Amniotic stem cell (primary cell): ENCODE measurements at places on chromosomes 6 and 20.

DNA sequence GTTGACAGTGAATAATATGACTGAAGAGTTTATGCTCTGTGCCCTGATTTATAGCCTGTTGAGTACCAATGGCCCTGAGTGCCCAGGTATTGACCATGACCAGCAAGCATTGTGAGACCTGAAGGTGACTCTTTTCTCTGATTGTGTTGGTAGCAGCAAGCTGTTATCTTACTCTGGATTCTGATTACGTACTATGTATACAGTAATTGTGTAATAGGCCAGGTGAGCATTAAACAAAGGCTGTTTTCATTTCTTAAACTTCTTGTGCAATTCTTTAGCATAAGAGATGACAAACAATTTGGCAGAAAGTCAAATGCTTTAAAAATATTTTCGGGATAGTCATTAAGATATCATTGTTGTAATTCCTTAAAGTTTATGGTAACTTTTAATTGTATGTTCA, 111.7 kb upstream of the PTPRK start:
- DNase-seq, result no peak

DNA sequence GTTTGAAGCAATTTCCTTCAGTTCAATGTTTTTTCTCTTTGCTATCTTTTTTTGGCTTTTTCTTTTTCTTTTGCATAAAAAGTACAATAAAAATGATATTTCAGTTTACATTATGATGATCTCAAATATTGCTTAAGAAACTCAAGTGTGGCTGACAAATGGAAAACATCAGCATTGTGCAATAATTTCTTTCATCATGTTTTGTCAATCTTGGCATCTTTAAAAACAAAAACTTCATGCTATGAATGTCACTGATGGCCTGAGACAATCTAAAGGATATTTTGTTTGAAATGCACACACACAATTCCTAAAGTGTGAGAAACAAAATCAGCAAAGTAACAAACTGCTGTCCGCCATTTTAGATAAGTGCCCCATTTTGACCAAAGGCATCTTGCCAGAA, 13.9 kb upstream of the MTCL3 start:
- DNase-seq, result no peak

- no peak for DNase-seq
Observed at GRCh38 chr6:163844761-163845160, 430.2 kb downstream of the QKI start.

DNA sequence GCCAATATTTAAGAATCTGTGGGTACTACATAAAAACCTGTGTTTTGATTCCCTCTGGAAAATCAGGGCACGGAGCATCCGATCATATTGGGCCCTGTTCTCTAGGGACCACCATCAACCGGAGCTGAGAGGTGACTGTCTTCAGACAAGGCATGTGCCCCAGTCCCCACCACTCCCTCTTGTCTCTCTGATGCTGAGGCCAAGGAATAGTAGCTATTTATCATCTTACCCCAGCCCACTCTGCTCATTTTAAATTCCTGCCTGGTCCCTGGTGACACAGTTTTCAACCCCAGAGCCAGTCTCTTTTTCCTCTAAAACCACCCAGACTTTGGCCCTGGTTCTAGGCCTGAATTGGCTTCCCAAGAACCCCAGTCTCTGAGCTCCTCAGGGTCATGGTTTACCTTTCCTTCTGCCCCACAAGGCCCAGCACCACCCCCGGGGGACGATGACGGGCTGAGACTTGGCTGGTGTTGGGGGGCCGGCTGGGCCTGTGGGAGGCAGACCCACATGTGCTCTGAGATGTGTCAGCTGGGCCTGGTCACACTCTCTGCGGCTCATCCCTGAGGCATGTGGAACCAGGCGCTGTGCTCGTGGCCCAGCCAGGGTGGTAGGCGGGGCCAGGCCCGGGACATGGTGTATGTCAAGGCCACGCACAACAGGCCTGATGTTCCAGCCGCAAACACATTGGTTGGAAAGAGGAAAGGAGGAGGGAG, 114.4 kb downstream of the CEBPB start:
- peak; percentile 60 for DNase-seq

DNA sequence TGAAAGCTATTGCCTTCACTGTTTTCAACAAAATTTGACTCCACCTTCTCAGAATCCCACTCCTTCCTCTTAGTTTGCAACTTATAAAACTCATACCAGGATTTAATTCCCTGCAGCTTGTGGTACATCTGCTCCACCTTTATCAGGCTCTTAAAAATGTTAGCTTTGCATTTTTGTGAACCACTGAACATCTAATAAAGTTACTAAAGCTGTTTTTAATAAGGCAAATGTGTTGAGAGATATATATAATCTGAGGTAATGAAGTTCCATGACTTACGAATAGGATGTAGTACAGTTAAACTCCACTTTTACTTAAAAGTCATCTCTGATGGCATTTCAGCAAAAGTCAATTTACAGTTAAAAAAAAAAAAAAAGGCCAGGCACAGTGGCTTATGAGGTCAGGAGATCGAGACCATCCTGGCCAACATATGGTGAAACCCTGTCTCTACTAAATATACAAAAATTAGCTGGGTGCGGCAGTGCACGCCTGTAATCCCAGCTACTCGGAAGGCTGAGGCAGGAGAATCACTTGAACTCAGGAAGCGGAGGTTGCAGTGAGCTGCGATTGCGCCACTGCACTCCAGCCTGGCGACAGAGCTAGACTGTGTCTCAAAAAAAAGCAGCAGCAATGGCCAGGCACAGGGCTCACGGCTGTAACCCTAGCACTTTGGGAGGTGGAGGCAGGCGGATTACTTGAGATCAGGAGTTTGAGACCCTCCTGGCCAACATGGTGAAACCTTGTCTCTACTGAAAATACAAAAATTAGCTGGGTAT, 106.2 kb downstream of the KIF13A start:
- DNase-seq, result no peak

DNA sequence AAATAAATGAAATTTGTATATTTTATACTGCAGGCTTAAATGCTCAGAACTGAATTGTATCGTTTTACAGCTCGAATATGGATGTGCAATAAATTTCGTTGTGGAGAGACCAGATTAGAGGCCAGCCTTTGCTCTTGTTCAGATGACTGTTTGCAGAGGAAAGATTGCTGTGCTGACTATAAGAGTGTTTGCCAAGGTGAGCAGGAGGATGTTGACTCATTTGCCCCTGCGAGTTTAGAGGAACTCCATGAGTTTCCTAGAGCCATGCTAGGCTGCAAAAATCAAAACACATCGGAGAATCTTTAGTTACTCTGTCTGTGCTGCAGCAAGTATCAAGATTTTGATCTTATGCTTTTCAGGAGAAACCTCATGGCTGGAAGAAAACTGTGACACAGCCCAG, 15.4 kb downstream of the ENPP3 start:
- DNase-seq, result no peak

GRCh38 chr6:7546896-7547295, 5.4 kb downstream of the DSP start:
- DNase-seq, result no peak

DNA sequence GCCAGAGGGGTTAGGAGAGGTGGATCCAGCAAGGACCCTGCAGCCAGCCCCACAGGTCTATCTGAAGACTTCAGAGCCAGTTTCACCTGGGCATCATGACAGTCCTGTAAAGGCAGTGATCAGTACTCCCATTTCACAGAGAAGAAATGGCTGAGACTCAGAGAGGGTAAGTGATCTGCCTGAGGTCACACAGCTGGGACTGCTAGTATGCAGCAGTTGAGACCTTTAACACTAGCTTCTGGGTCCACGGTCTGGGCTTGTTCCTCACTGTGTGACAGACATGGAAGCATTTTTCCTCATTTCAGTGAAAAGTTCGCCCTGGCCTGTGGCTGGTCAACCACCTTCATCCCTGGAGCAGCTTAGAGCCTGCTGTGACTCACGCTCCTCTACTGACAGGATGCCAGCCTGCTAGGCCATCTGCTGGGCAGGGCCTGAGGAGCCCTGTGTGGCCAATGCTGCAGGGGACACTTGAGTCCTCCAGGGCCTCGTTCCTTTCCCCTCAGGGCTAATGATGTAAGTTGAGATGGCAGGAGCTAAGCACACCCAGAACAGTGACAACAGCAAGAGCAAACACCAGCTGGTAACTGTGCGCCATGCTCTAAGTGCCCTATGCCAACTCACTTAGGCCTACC, 192.0 kb downstream of the LRFN2 start:
- DNase-seq, result no peak

DNA sequence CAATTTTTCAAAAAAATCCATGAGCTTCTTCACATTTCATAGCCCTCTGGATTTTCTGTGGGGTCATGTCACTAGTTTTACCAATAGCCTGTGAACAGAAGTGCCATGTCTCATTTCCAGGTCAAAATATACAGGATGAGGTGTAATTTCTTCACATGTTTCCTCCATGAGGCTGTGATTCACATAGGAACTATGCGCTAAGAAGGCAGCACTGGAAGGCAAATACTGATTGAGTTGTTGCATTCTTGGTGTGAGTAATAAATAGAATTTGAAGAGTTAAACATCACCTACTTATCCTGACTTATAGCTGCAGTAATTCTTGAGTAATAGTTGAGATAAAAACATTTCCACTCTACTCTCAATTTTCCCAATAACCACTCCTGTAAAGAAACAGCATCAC, 442.3 kb downstream of the HAO1 start:
- DNase-seq, result no peak

DNA sequence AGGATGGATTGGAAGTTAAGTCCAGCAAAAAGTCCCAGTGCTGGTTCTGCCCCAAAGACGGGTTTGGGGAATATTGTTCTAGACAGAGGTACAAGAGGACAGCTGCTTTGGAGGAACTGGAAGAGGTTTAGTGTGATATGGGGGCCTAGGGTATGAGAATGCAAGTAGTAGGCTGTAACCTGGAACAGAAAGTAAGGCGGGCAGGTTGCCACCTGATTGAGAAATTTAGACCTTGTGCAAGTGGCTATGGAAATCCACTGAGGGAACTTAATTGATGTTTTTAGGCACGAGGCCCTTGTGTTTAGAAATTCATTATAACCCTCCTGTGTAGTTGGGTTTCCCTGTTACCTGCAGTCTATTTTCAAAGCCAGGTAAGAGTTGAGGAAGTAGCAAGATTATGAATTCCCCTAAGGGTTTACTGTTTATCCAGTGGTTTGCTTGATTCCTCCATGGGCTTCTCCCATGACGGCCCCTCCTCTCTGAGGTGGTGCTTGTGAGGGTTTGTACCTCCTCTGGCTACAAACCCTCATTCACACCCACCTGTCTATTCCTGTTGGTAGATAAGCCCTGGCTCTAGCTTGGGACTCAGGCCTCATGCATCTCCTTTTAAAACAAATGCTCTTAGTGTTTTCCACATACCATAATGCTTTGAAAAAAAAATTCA, 42.0 kb upstream of the BCAS1 start:
- DNase-seq, result no peak

GRCh38 chr20:38169636-38170193, 4.6 kb upstream of the TGM2 start:
- DNase-seq, result no peak

DNA sequence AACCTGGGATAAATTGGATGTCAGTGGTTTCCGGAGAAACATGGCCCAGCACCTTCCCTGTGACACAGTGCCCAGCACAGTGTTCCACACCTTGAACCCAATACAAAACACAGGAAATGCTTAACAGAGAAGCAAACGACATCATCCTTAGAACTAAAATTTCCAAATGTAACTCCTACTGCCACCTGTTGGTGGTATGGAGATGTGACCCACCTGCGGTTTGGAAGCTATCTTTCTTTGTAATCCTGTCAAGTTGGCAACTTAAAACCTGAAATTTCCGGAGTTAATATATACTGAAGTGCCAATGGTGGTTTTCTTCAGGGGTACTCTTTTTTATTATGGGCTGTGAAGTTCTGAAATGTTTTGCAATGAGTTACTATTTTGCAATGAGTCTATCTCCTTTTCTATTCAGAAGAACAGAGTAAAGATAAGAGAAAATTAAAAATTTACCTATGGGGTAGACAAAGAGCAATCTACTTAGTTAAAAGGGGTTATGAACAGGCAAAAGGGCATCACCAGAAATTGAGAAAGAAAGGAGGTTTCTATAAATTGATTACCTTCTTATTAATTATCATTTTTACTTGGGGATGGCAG, 658.8 kb downstream of the PTPRT start:
- no peak for DNase-seq

- no peak for DNase-seq
Observed at GRCh38 chr6:20789162-20789561, 254.9 kb downstream of the CDKAL1 start.

GRCh38 chr20:55579802-55580201, 425.5 kb downstream of the CBLN4 start:
- no peak for DNase-seq

GRCh38 chr6:169044381-169045230, 209.0 kb downstream of the THBS2 start:
- no peak for DNase-seq

DNA sequence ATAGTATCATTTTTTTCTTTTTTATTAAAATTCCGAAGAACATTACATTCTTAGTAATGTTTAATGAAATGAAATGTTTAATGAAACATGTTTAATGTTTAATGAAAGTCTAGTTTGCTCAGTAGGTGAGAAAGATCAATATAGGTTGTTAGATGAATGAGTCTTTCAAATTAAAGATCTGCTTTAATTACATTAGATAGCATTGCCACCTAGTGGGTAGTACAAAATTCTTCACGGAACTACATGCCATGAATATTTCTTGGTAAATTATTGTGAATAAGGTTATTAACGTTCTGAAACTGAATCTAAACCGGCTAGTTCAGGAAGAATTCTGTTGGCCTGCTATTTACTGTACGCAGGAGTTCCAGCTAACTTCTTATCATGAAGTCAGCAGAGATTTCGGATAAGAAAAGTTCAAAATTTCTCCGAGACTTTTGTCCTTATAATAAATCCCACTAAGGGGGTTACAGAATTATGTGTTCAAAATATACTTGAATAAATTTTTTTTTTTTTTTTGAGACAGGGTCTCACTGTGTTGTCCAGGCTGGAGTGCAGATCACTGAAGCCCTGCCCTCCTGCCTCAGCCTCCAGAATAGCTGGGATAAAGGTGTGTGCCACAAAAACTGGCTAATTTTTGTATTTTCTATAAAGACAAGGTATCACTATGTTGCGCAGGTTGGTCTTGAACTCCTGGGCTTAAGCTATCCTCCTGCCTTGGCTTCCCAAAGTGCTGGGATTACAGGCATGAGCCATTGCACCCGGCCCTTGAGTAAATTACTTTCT, 7.9 kb upstream of the GMNN start:
- DNase-seq, result no peak
